ENCODE measurements at places on chromosomes 3 and 15. TPM values are rescaled to one million over a fixed set of nuclear protein-coding genes. Genes with fewer than 3 reads are reported as not detected.

GRCh38 chr3:119508172-119508845, 10.0 kb downstream of the TIMMDC1 start:
- H3K4me1 ChIP-seq: no peaks in the 10 kb centered on the region
- no peak overlapping the region for H3K27ac ChIP-seq
- DNase-seq: no peak
- no peaks in the 10 kb centered on the region for H3K36me3 ChIP-seq
- H3K4me3 ChIP-seq: no peak overlapping the region

The ILDR1 gene
- total RNA-seq: not detected

The THAP10 gene
- 3.3 TPM for total RNA-seq

The MESP1 gene
- 1.1 TPM for total RNA-seq

The IMPDH2 gene
- total RNA-seq: 100 TPM
